GM13977 (cell line): ENCODE measurements at places on chromosomes 11 and 22.

DNA sequence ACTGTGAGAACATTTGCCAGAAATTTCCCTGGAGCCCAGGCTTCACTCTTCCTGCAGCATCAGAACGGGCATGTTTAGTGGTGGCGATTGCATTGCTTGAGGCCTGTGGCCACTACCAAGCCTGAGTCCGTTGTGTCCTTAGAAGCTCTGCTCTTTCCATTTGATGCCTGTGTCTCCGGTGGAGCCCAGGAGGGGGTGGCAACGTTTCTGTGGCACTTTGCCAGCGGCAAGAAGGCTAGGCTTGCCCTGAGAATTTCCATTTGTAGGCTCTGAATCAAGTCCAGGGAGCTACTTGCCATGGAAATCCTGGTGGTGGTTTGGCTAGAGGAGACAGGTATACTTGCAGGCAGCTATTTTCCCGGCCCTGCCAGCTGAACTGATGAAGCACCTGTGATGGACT, 47.1 kb downstream of the ADAMTS8 start:
- DNase-seq, result no peak

- DNase-seq, result no peak
These were observed 44.5 kb upstream of the TEAD1 start for GRCh38 chr11:12629601-12630313.

DNA sequence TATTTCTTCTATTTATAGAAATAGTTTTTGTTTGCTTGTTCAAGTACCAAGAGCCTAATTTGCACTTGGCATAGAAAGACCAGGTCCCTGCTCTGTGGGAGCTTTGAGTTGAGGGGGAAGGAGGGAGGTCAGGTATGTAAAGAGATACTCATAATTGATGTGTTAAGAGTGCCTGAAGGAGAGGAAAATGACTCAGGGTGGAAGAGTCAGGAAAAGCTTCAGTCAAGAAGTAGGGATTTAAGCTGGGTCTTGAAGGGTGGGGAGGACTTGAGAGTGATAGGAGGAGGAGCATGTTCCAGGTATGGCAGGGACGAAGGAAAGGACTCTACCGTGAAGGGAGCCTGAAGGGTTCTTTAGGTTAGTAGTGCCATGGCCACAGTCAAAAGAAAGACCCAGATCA, 9.0 kb downstream of the RBX1 start:
- no peak for DNase-seq

DNA sequence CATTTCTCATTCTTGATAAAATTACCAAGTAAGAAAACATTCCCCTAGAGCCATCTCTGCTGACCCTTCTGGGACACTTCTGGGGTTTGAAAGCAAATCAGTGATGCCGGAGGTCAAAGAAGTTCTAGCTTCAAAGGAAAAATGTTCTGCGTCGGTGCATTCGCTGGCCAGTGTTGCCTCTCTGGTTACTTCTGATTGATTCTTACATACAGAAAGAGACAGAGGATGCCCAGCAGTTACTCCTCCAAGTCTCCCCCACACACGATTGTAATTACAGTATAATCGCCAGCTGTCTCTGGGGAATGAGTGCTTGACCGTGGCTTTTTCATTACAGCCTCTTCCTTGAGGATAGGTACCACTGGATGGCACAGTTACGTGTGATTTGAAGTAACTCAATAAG, 150.9 kb downstream of the SNX19 start:
- no peak for DNase-seq

DNA sequence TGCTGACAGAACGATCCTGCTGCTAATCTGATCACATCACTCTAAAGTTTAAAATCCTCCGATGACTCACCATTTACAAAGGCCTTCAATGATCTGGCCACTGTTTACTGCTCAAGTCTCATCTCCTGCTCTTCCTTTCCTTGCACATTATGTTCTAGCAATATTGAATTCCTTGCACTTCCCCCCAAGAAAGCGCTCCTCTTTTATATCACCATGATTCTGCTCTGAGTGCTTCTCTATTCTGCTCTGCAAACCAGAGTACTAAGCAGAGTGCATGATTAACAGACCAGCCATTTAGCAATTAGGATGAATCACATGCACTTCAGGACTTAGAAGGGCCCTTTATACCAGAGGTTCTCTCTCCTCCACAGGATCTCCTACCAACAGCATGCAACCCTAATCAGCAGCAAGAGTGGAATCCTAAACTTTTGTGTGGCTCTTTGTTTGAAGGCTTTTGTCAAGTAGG, 1122.8 kb upstream of the CCDC90B start:
- DNase-seq, result no peak

- no peak for DNase-seq
These were observed 3913.9 kb upstream of the OR11H1 start for GRCh38 chr22:11613898-11614755.

- DNase-seq, result no peak
These were observed 649.7 kb downstream of the METTL15 start for GRCh38 chr11:28757725-28758515.

GRCh38 chr11:69574608-69575255, 66.2 kb upstream of the CCND1 start:
- DNase-seq, result no peak

DNA sequence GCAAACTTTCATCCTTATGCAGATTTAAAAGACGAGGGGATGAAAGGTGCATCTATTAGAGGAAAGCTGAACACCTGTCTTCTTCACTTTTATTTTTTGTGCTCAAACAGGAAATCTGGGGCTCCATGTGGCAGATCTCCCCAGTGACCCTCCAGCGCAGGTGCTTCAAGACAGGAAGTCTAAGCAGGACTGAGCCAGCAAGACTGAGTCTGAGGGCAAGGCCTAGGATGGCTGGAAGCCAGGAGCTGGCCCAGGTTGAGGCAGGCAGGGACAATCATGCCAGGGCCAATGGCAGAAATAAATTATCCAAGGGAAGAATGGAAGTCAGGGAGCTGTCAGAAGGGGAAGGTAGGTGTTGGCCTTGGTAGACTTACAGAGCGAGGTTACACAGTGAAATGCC, 101.1 kb upstream of the SPON1 start:
- no peak for DNase-seq

DNA sequence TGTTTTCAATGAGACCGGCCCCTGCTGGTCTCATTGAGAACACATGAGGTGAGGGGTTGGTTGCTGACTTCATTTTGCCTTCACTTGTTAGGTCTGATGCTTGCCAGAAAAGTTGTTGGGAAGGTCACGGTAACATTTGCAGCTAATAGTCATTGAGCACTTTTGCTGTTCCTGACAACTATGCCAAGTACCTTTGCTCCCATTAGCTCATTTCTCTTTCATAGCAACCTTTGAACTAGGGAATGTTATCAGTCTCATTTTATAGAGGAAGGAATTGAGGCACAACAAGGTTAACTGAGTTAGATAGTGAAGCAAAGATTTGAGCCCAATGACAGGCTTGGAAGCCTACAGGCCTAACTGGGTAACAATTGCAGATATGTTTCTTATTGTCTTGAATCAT, 195.4 kb upstream of the LARGE1 start:
- no peak for DNase-seq

- DNase-seq, result no peak
These were observed 329.5 kb upstream of the KIRREL3 start for GRCh38 chr11:127330044-127330443.

- no peak for DNase-seq
These were observed 148.7 kb upstream of the MTMR2 start for GRCh38 chr11:96072592-96072991.

GRCh38 chr11:23112987-23113886, 253.0 kb upstream of the CCDC179 start:
- DNase-seq, result peak; percentile 31

DNA sequence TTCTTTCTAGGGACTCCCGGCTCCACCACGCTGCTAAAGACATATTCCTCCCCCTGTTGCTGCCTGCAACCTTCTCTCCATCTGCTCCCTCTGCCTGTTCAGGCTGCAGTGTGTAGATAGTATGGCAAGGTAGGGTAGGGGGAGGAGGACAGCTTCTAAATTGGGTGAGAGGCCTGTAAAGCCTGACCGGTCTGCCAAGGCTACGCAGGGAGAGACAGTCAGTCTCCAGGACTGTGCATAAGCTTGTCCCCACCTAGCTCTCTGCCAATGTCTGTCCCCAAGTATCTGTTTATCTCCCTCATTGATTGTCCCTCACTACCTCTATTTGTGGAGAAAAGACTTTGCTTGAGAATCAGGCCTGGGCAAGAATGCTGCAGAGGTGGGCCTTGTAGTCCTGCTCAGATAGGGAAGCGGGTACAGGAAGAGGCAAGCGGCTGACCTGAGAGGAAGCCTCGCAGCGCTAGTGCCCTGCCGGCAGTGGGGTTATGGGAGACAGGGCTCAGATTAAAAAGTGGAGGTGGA, 871 bp upstream of the SEZ6L start:
- no peak for DNase-seq

- no peak for DNase-seq
These were observed 16.2 kb upstream of the ZNRF3 start for GRCh38 chr22:28867191-28867590.

- no peak for DNase-seq
These were observed 14.6 kb upstream of the KRTAP5-6 start for GRCh38 chr11:1682225-1682905.

GRCh38 chr11:76436020-76436419, 8.8 kb upstream of the EMSY start:
- DNase-seq, result no peak

GRCh38 chr11:48005136-48005535, 24.8 kb downstream of the PTPRJ start:
- no peak for DNase-seq

DNA sequence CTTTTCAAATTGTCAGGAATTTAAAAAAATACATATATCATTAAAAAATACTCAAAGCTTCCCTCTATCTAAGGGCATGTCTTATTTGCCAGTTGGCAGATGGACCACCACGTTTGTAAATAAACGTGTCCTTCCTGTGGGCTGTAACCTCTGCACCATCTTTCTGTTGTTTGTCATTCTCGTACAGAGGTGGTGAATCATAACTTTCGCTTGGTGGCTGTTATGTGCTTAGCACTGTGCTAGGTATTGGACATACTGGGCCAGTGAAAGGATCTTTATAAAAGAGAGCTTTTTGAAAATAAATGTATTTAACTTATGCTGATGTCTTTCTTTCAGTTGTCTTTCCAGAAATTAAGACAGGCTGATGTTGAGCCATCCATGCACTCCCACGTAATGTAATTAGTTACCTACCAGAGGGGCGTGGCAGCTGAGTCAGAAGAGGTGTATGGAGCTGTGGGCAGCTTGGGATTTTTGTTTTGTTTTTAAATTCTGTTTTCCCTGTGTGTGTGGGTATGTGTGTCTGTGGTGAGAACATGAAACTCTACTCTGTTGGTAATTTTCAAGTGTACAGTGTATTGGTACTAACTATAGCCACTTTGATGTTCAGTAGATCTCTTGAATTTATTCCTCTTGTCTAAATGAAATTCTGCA, 62.7 kb downstream of the TECTA start:
- no peak for DNase-seq

DNA sequence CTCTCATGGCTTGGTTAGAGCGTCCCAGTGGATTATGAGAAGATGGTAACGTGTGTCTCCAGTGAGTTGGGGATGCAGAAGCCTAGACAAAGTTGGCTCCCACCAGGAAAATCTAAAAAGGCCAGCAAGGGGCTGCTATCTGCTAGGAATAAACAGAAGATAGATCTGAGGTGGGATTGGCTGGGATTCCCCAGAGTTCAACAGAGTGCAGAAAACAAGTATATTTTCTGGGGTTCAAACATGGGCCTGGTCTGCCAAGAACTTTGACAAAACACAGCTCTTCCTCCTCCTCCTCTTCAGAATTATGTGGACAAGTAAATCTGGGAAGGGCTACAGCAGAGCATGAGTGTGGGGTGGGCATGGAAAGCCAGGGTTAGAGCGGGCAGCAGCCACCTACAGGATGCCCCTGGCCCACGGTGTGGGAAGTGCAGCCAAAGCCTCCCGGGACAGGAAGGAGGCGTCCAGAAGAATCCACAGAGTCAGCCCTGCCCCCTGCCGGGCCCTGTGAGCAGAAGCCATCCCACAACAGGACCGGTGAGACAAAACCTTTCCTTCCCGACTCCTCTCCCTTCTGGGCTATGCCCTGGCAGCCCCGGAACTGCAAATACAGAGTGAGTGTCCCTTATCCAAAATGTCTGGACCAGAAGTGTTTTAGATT, 67.1 kb downstream of the CD82 start:
- DNase-seq, result no peak

DNA sequence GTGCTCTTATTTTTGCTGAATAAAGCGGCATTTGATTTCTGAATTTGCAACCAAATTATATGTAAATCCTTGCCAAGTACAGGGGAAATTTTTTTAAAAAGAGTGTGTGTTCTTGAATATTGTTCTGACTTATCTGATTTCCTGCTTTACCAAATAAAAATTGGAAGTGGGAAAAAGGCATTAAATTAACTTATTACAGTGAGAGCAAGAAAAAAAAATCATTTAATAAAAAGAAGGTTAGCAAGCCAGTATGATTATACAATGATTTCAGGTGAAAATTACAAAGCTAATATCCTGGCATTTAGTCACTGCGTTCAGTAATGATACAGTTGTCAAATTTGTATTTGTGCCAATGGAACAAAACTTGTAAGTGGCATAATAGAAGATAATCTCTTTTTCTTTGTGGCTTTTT, 82.1 kb upstream of the PPARA start:
- DNase-seq, result no peak

DNA sequence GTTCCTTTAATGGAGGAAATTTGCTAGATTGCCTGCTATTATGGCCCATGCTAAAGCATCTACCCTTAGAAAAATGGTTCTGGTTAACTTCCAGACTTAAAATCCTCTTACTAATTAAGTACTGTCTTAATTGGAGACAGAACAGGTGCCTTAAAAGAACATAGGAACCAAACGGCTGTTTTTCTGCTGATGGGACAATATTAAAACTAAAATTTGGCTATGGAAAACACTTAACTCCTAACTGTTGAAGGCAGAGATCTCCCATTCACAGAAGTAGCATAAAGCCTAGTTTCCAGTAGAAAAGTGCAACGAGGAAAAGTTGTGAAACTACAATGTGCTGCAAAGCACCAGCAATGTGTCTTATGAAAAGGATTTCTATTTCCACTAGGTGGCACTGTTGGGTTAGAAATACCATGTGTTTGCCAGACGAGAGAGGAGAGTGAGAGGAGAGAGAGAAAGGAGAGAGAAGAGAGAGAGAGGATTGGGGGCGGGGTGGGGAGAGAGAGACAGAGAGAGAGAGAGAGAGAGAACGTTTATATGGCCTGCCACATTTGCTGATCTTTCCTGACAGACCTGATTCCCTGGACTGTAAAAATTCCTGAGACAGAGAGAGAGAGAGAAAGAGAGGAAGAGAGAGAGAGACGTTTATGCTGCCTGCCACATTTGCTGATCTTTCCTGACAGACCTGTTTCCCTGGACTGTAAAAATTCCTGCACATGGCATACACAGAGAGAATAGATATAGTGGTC, 51.5 kb downstream of the FAM181B start:
- DNase-seq, result no peak

- DNase-seq, result no peak
These were observed 11.0 kb downstream of the PTPRJ start for GRCh38 chr11:47991266-47991830.
